Cerebellar cortex (tissue), 1 donor: ENCODE measurements at places on chromosomes 1 and 21.

- no peak for DNase-seq
These were observed 30.2 kb upstream of the RNF187 start for GRCh38 chr1:228457017-228457395.

GRCh38 chr1:234881893-234882771, 246.5 kb downstream of the TOMM20 start:
- DNase-seq = no peak

GRCh38 chr1:226542623-226543103, 5.9 kb upstream of the STUM start:
- no peak for DNase-seq

GRCh38 chr1:213250041-213250440, 199.0 kb downstream of the RPS6KC1 start:
- DNase-seq = no peak

GRCh38 chr1:199753513-199753912, 274.0 kb upstream of the NR5A2 start:
- DNase-seq = no peak

- no peak for DNase-seq
These were observed 93.9 kb upstream of the ADGRL2 start for GRCh38 chr1:81706650-81707435.

DNA sequence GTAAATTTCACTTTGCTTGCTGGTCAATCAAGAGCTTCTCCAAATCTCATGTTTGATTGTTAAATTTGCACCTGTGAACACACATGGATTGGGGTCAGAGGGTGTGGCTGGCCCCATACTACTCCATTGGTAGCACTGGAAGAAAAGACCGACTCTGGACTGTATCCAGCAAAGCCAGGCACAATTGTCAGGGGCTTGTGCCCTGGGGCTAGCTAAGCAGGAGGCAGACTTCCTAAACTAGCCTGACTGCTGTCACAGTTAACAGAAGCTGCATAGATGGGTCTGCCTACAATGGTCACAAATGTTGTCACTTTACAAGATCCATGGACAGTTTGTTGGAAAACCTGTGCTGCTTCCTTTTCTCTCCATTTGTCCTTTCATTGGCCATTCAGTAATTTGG, 421.0 kb downstream of the DSCAM start:
- no peak for DNase-seq

DNA sequence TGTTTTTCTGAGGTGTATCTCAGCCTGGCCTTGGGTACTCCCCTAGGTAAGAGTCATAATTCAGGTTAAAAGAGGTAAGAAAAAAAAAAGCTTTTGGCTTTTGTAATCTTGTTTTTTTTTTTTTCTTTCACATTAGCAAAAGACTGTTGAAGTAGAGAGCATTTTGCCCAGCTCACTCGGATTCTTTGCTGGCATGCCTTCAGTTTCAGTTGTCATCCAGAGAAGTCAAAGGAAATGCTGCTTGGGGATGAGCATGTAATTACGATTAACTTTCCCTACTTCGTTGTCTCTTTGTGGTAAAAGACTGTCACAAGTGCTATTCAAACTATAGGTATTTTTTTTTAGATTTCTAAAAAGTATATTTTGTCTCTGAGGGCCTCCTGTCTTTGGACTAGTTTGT, 6.3 kb downstream of the BACH1 start:
- DNase-seq = no peak

DNA sequence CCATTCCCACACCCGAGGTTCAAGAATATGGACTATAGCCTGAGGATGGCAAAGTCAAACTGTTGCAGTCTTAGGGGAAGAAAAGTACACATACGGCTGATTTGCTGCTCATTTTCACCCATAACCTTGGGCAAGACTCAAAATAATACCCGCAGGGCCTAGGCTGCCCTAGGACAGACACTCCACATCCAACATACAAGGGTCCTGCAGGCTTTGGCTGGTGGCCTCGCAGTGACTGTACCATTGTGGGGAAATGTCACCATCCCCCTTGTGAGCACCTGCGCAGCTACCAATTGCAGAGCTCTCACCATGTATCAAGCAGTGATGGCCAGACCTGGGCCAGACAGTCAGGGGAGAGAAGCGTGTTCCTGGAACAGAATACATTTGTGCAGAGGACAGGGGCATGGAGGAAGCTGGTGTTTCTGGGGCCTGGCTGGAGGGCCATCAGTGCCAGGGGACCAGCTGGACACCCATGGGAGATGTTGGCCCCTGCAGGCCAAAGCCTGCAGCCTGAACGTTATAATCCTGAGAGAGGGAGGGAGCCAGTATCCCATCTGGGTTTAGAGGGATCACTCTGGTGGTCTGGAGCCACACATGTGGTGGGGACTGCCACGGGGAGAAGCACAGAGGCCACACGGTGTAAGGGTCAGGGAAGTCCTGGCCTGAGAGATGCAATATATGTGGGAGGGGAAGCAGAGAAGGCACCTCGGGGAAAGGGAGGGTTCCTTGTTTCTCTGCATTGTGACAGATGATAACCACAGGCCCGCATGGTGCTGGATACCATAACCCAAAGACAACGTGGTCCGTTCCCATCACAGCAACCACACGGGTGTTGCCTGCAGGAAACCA, 101.2 kb downstream of the GLIS1 start:
- no peak for DNase-seq

DNA sequence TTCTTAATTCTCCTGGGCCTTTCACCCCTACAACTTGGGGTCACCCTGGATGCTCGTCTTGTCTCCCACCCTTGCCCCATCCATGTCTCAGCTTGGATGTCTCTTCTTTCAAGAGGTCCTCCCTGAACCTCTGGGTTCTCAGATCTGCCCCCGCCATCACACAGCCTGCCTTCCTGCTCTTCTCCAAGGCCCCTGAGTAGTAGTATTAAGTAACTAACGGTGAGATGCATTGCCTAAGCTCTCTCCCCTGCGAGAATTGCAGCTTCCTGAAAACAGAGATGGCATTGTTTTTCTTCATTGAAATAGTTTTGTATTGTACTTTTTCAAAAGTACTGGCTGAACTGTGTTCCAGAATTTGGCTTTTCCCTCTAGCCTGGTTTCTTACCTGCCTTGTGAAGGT, 16.0 kb downstream of the MIIP start:
- no peak for DNase-seq

- no peak for DNase-seq
These were observed 54.3 kb upstream of the GALNT2 start for GRCh38 chr1:230012741-230013140.

- DNase-seq = peak; percentile 88
These were observed 30.6 kb upstream of the SDE2 start for GRCh38 chr1:226029568-226030225.

- no peak for DNase-seq
These were observed 45.3 kb downstream of the LGR6 start for GRCh38 chr1:202238914-202239313.
